ENCODE measurements at places on chromosomes 5 and 9. TPM values are rescaled to one million over a fixed set of nuclear protein-coding genes. Genes with fewer than 3 reads are reported as not detected.

The FRMPD1 gene
- total RNA-seq: not detected

The SOHLH1 gene
- not detected for total RNA-seq

GRCh38 chr5:76908166-76908565 lies 44.7 kb upstream of the CRHBP start:
- no peak for DNase-seq

DNA sequence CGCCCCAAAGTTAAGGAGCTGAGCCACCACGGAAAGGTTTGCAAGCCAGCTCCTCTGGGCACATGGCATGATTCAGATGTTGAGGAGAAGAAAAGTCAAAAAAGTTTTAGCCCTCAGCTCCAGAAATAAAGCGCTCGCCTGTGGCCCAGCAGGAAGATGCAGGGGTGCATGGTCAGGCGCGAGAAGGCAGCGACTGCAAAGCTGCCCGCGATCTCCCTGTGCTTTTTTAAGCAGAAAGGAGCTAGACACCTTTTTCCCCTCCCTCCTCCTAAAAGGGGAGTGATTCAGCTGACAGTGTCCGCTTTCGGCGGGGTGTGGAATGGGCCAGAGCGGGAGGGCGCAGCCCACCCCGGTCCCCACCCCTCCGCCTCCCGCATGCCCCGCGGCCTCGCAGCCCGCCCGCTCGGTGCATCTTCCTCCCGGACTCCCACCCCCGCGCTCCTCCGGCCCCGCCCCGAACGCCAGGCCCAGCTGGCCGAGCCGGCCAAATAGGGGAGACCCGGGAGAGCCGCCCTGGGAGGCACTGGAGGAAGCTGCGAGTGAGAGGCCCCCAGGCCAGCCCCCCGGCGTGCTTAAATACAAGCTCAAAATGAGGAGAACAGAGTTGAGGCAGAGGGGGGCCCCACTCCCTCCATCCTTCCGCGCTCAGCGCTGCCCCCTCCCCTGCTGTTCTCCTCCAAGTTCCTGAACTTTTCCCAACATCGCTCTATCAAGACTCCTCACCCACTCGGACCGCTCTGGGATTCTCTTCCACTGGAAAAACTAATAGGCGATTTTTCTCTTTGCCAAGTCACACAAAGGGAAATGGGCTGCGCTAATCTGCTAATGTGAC lies at the start of gene ADAMTS12:
TSS of gene ADAMTS12 (minus strand) at position 203 of the 832 bp plus-strand sequence. CDS start at position 69, 134 bp downstream.
- no peak for DNase-seq

DNA sequence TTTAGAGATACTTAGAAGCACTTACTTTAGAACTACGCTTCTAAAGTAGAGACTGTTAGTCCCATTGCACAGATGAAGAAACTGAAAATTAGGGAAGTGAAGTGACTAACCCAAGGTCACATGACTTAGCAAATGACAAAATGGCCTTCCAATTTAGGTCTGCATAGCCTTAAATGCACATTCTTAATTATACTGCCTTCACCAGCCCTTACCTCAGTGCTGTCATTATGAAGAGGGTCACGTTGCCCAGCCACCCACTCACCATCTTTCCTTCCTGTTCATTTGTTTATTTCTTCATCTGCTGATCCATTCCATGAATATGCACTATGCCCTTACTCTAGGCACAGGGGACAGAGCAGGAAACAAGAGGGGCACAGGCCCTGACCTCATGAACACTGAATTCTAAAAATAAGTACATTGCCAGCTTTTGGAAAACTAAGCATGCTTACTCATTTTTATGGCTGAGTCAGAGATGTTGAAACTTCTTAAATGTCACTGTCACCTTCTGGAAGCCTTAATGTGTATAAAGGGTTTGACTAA lies 8.6 kb downstream of the HAVCR2 start:
- DNase-seq: no peak

Measured in B cell (primary cell).